ENCODE measurements at places on chromosomes 6 and 20.

DNA sequence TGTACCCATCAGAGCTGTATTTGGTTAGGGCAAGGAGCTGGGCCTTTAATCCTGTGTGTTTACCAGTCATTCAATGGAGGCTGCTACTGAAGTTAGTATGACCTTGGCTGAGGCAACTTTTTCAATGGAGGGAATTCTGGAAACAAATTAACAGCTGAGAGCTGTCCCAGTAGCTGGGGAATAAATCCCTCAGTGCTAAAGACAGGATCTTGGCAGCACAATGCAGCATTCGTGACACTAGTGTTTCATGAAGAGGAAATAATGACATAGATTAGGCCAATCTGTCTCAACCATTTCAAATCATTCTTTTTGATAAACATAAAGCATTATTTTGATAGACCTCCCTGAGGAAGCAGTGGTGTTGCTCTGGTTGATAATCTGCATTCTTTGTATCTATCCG lies 42.9 kb downstream of the GRM1 start:
- no peak for DNase-seq

DNA sequence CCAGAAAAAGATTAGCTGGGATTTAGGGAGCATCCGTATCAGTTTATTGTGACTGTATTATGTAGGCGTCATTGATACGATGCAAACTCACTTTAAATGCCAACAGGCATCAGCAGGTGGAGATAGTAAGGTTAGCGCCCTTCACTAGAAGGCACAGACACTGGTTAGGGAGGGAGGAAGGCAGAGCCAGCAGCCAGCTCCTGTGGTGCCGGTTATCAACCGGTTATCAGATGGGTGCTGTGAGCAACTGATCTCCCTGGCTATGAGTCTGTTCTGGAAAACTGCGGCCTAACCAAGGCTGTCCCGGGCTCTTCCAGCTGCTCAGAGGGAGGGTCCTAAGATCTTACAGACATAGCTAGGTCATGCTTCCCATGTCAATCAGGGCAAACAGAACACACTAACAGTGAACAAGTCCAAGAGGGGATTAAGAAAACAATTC lies 47.5 kb upstream of the CD93 start:
- DNase-seq: no peak

DNA sequence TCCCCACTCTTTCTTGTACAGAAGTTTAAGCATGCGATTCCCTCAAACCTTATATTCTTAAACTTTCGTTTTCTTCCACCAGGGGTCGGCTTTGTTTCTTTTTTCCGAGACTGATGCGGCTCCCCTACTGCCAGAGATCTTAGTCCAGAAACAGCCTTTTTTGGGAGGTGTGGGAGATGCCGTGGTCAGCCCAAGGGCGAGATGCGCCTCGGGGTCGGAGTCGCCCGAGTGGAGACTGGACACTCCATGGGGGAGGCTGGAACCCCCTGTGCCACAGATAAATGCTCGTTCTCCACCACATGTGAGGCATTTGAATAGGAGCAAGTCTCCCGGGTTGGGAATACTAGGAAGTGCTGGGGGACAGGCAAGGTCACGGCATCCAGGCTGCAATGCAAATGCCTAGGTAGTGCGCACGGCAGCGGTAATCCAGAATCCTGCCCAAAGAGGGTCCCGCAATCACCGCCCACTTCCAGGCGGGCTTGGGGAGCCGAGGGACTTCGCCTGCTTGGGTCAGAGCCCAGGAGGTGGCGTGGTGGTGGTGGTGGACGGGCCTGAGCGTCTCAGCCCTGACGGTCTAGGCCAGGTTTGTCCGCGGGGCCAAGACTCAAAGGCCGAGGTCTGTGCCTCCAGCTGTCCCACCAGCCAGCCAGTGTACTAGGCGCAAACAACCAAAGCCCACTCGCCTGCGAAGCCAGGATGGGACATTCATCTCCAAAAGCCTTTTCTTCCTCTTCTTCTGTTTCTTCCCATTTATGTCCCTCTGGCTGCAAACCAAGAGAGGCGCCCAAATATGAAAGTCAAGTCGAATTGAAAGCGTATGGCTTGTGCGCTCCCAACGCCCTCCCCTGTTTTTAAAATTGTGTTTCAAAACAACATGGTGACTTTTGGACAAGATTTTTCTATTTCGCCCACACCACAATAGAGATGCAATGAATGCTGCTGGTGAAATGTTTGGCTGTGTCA lies 39.3 kb upstream of the OSTM1 start:
- DNase-seq: peak; percentile 60

- DNase-seq: no peak
Observed at GRCh38 chr20:1374246-1374645, 18.6 kb downstream of the FKBP1A start.

DNA sequence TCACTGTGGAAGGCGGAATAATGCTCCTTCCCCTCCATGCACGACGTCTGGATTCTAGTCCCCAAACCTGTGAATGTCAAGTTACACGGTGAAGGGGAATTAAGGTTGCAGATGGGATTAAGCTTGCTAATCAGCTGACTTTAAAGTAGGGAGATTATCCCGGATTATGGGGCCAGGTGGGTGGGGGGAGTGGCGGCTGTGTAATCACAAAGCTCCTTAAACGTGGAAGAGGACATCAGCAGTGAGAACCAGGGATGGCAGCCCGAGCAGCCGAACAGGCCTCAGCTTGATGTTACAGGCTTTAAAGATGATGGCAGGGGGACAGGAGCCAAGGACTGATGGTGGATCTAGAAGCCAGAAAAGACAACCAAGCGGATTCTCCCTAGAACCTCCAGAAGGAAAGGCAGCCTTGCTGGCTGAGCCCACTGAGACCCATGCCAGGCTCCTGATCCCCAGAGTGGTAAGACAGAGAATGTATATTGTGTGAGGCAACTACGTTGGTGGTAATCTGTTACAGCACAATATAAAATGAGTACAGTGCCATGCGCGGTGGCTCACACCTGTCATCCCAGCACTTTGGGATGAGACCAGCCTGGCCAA lies 117.5 kb downstream of the SCML4 start:
- no peak for DNase-seq

- no peak for DNase-seq
Observed at GRCh38 chr6:2127484-2127911, 117.9 kb downstream of the GMDS start.

GRCh38 chr6:114874410-114874809 lies 531.6 kb upstream of the HS3ST5 start:
- DNase-seq: no peak

- DNase-seq: no peak
Observed at GRCh38 chr6:9514146-9514545, 900.7 kb downstream of the TFAP2A start.

DNA sequence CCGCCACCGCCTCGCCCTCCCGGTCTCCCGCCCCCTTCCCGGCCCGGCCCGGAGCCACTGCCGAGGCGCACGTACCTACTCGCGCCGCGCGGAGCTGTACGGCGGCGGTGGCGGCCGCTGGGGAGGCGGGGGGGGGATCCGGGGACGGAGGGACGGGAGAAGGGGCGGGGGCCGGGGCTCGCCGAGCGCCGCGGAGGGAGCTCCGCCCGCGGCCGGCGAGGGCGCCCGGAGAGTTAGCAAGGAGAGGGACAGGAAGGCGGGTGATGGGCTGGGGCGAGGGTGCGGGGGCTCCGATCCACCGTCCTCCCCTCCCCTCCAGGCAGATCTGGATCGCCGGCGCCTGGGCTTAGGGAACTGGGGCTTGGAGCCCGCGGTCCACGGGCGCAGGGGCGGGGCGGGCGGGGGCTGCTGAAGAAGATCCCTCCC lies 548 bp upstream of the TMEM74B start:
- DNase-seq: peak; percentile 71

All from DMS53 (cell line).